ENCODE measurements at places on chromosomes 1 and 21. TPM values are rescaled to one million over a fixed set of nuclear protein-coding genes. Genes with fewer than 3 reads are reported as not detected.
A peak's percentile ranks its signal among the peaks of the same experiment; 100 is the strongest.

GRCh38 chr1:232557502-232558191 is 72.3 kb downstream of the SIPA1L2 start:
- DNase-seq, result no peak

DNA sequence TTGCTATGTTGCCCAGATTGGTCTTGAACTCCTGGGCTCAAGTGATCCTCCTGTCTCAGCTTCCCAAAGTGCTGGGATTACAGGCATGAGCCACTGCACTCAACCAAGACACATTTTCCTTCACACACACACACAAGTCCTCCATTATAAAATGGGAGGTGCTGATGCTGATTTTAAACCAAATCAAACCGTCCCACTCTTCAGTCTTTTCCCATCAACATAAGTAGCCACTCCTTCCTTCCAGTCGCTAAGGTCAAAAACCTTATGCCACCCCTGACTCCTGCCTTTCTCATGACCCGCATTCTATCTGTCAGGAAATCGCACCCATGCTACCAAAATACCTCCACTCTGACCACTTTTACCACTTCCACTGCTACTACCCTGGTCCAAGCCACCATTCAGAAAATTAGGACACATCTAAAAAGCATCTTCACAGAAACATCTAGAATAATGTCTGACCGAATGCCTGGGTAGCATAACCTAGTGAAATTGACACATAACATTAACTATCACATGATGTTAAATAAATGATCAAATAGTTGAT is 28.0 kb upstream of the IFNGR2 start:
- no peak for DNase-seq

- DNase-seq, result no peak
These were observed 324.9 kb upstream of the ST6GALNAC5 start for GRCh38 chr1:76542359-76542758.

- DNase-seq, result no peak
These were observed 8.8 kb upstream of the POU3F1 start for GRCh38 chr1:38055398-38055797.

DNA sequence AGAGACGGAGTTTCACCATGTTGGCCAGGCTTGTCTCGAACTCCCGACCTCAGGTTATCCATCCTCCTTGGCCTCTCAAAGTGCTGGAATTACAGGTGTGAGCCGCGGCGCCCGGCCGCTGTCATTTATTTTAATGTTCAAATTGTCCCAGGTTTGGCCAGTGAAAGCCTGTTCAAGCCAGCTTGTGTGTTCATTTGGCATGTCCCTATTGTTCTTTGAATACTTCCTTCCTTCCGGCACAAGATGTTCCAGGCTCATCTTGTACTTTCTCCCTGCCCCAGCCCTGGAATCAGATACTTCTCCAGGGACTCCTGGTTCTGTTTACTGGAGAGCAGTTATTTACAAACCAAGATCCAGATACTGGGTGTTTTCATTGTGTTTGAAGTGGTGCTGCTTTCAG is 37.0 kb downstream of the ZBTB8B start:
- peak; percentile 15 for DNase-seq

GRIK1 gene
- not detected for total RNA-seq

DNA sequence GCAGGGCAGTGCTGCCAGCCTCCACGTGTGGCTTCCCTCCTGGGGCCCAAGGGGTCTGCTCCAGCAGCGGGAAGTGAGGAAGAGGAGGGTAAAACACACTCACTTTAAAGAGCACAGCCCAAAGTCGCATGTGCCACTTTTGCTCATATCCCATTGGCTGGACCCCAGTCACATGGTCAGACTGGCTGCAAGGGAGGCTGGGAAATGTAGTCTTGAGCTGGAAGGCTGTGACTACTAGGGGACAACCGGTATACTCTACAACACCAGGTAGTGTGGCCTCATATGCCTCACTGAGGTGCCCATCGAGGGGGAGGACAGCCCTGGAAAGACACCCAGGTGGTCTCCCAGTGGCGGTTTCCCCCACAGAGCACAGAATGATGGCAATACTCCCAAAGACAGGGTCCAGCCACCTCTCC is 45.2 kb downstream of the CAMK2N1 start:
- DNase-seq, result peak; percentile 58

DNA sequence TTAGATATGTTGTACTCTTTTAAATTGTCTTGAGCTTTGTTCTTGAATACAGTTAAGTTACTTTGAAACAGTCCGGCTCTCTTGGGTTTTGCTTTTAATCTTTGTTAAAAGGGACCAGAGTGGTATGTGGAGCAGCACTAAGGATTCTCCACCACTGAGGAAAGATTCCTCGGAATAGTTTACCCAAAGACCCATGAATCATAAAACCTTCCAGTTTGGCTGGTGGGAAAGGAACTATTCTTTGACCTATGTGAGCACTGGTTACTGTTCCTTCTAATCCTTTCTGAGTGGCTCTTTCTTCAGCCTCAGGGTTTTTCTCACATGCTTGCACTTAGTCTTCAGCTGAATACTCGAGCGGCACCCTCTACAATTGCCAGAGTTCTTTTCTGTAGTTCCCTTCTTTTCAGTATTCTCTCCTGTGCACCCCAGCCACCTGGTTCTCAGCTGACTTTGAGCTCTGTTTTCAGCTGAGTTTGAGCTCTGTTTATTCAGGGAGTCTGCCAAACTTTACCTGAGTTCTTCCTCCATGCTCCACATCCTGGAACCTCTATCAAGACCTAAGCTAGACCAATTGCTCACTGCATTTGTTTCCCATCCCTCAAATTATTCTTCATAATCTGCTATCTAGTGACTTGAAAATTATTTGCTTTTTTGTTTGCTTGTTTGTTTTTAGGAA is 253.8 kb upstream of the PLXNA2 start:
- no peak for DNase-seq

DNA sequence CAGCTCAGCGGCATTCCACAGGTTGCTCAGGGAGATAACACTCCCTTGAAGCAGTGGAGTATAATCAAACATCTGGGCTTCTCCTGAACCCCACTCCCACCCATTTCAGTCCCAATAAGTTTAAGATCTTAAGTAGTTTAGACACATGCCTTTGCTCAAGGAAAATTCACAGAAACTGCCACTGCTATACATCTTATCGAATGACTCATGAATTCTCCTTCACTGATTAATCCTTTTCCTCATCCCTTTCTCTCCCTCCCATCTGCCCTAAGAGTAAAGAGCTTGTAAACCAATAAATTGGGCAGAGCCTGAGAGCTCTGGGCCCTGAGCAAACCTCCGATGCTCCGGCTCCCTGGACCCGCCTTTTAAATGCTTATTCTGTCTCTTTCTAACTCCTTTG is 10.2 kb downstream of the VN1R5 start:
- no peak for DNase-seq

OR6K3 gene
- total RNA-seq, result not detected

TBX15 gene
- total RNA-seq, result 38.0 TPM

DNA sequence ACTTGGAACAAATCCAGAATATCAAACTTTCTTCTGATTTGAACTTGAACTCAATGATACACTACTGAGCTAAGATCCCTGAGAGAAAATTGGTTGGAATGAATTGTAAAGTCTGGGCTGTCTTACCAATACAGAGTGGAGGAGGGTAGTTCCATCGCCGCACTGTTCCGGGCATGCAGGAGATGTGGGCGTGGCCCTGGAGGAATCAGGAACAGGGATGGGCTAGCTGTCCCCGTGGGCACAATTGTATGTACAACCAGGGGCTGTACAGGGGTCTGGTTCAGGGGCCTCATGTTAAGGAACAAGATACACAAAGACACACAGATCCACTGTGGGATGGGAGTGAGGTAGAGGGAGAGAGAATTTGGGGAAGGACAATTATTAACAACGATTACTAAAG is 144.3 kb downstream of the ZSCAN20 start:
- DNase-seq, result no peak

GRCh38 chr1:41598325-41598724 is 113.8 kb upstream of the EDN2 start:
- DNase-seq, result no peak

DNA sequence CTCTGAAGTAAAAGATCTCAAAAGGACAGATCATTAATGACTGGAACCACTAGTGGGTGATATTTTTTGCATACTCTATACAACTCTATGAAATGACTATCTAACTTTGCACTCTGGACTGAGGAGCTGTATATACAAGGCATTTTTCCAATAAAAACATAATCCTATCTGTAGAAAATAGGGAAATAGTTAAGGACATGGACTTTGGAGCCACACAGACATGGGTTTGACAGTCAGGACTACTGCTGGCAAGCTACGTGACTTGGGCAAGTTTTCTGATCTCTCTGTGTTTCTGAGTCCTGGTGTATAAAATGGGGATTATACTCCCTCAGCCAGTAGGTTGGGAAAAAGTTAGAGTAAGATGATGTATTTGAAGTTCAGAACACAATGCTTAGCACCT is 20.9 kb upstream of the HSD3B2 start:
- DNase-seq, result no peak

RNF115 gene
- total RNA-seq, result 13.1 TPM

CD53 gene
- 20.6 TPM for total RNA-seq

- no peak for DNase-seq
These were observed 11.4 kb downstream of the FOXO6 start for GRCh38 chr1:41372600-41372993.

GRCh38 chr1:59236721-59237545 is 60.0 kb upstream of the FGGY start:
- no peak for DNase-seq

- DNase-seq, result no peak
These were observed 6.1 kb upstream of the RLF start for GRCh38 chr1:40155135-40155534.

DNA sequence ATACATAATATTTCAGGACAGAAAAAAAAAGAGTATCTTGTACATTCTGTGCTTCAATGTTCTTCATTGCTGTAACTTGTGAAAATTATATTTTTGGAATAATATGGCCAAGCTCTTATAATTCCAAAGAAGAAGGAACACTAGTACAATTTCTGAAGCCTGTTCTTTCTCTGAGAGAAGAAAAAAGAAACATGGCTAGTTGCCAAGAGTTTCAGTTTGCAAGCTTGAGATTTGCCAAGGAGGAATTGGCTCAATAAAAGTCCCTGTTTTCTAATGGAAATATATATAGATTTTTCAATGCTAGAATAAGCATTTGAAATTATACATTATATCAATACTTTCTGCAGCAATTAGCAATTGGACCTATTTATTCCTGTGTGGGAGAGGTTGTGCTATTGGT is 285.2 kb upstream of the NEGR1 start:
- no peak for DNase-seq

- DNase-seq, result no peak
These were observed 8.1 kb upstream of the NCF2 start for GRCh38 chr1:183598386-183598785.

DNA sequence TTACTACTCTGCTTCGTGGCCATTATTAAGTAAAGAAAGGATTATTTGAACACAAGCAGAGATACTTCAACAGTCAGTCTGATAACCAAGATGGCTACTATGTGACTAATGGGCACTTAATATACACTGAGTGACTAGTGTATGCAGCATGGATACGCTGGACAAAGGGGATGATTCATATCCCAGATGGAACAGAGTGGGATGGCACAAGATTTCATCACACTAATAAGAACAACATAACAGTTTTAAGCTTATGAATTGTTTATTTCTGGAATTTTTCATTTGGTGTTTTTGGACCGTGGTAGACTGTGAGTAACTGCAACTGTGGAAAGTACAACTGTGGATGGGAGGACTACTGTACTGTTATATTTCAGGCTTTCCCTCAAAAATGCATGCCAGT is 9.4 kb downstream of the ZCCHC17 start:
- DNase-seq, result no peak

- DNase-seq, result no peak
These were observed 860 bp downstream of the IVL start for GRCh38 chr1:152909206-152909605.
